ENCODE measurements at places on chromosomes 1 and 21.

- DNase-seq = no peak
Observed at GRCh38 chr1:36835017-36835695, 199.2 kb downstream of the GRIK3 start.

DNA sequence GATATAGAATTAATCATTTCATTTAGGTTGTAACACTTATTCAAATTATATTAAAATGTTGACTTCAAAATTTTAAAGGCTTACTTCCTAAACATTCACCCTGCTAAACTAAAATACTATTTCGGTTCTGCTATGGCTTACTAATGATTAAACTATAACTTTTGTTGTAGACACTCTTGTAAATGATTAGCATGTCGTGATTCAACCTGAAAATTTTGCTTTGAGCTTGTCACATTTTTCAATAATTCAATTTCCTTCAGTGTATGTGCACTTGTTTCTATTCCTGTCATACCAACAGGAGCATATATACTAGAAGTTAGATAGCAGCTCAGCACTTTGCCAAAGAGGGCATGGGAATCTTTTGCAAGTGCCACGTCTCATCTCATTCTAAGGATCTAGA, 1018.8 kb downstream of the AMY1C start:
- no peak for DNase-seq

- no peak for DNase-seq
Observed at GRCh38 chr1:235858766-235859165, 7.9 kb downstream of the LYST start.

DNA sequence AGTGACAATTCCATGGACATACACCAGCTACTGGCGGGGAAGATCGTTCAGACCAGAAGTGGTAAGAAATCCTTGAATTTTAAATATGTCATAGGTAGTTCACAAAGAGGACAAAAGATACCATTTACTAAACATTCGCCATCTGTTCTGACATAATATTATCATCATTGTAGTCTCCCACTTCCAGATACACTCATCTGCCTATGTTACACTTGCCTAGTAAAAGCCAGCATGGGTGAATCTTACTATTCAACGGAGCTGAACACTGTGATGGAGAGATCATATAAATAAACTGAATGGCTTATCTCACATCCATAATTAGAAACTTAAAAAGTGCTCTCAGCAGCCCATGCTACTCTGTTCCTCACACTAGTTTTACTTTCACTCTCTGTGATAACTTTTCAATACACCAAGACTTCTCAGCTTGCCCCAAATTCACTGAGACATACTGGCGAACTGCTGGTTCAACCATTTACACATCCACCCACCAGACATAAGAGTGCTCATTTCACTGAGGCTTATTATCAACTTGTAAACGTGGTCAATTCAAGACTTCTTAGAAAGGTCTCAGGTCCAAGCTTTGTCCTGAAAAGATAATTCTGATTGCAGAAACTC, 463 bp upstream of the PRRC2C start:
- no peak for DNase-seq

GRCh38 chr1:34590211-34590623, 164.6 kb upstream of the GJB5 start:
- DNase-seq = peak; percentile 29

DNA sequence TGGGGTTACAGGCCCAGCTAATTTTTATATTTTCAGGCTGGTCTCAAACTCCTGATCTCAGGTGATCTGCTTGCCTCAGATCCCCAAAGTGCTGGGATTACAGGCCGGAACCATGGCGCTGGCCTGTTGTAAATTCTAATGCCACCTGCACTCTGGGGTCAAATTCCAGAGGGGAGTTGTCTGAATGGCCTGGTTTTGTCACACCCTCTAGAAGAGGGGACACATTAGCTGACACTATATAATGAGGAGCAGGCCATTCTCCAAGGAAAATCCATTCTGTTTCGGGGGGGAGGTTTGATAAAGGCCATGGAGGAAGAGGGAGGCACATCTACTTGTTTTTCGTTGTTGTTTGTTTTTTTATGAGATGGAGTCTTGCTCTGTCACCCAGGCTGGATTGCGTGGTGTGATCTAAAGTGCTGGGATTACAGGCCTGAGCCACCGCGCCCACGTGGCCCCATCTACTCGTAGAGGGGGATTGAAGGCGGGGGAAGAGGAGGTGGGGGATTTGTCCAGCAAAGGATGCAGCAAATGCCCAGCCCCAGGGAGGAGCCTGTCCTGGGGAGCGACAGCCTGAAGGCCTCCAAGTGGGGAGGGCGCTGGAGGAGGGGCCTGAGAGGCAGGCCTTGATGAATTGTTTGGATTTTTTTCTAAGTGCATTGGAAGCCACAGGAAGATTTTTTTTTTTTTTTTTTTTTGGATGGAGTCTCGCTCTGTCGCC, 78.4 kb upstream of the SLC45A1 start:
- DNase-seq = no peak

- DNase-seq = no peak
Observed at GRCh38 chr1:160261556-160261892, 825 bp downstream of the DCAF8 start.

DNA sequence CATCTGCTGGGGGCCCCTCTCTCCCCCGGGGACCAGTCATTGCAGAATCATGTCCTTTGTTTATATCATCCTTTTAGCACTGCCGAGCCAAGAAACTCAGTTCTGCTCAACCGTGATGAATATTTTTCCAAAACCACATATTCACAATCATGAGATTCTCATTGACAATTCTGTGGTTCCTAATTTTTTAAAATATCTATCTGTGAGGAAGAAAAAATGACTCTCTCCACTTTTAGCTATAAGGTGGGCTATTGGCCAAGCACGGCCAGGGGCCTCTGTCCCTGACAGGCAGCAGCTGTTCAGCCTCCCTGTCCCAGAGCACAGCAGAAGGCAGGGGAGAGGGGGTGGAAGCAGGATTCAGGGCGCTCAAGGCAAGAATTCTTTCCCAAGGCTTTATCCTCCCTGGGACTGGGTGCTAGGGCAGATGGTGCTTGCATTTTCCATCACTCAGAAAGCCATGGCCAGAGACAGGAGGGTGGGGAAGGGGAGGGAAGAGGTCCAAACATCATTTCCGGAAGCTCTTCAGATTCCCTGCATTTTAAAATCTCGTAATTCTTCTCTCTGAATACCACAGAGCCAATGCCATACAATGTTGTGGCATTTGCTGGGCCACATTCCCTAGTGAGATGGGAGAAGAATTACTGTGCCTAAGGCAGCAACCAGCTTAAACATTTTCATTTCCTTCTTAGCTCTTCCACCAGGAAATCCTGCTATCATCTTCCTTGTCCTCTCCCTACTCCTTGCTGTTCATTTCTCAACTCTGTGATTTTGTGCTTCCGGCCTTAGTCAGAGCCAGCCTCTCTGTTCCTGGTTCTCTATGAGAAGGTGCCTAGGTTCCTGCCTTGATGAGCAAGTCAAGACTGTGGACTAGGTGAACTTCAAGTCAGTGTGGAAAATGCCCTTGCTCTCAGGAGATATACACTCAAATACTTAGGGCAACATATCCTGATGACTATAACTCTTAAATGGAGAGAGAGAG, 60.3 kb downstream of the KCNJ6 start:
- no peak for DNase-seq

DNA sequence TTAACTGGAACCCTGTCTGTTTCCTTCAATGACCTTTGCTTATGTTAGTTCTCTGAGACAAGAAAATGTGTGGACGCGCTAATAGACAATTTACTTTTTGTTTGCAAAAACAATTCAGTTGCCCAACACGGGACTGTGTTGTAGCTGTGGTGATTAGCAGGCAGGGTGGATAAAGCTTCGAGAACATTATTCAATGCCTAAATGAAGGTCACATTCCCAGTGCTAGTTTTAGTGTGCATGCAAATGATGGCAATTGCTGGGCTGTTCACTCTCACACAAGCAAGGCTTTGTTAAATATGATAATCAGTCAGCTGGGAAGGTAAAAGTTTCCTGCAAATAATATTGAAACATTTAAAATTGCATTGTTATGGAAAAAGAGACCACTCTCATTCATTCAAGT, 188.4 kb downstream of the BACH1 start:
- DNase-seq = no peak

DNA sequence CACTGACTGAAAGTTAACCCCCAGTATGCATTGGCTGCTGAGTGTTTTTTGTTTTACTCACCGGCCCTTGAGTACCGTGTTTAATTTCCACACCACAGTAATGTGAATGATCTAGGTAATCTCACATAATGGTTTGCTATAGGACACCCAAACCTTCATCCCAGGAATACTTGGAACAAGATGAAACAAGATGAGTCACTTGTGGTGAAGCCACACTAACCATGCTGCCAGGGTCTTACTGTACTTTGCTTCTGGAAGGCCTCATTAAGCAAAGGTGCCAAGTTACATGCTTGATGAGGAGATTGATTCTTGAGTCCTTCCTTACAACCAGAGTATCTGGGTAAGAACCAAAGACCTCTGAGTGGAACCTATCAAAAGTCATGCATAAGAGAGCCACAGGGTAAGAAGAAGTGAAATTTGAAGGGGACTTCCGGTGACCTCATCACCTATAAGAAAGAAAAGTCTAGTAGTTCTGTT, 163.3 kb downstream of the NRIP1 start:
- DNase-seq = no peak

GRCh38 chr1:214514032-214514818, 37.2 kb downstream of the PTPN14 start:
- peak; percentile 6 for DNase-seq

GRCh38 chr1:110647254-110647891, 27.4 kb downstream of the KCNA3 start:
- DNase-seq = no peak

GRCh38 chr1:99850459-99851291, 514 bp downstream of the AGL start:
- DNase-seq = no peak

GRCh38 chr1:50421366-50421748, 1.9 kb downstream of the DMRTA2 start:
- DNase-seq = no peak

GRCh38 chr1:34714386-34714785, 40.5 kb upstream of the GJB5 start:
- DNase-seq = no peak

- no peak for DNase-seq
Observed at GRCh38 chr1:30754684-30755171, 2.8 kb downstream of the LAPTM5 start.

DNA sequence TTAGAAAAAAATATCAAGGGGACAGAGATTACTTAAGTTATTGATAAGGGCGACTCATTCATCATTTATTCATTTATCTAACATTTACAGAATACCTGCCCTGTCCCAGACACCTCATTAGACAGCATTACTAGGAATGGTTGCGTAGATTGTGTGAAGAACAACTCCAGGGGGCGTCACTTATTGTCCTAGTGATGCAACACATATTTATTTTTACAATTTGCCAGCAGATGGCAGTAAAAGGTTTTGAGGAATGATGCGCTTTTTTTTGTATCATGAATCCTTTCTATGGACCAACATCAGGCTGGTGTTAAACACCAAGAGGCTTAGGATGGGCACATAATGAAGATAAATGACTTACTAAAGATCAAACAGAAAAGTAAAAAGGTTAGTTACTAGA, 5.5 kb downstream of the NCAM2 start:
- no peak for DNase-seq

DNA sequence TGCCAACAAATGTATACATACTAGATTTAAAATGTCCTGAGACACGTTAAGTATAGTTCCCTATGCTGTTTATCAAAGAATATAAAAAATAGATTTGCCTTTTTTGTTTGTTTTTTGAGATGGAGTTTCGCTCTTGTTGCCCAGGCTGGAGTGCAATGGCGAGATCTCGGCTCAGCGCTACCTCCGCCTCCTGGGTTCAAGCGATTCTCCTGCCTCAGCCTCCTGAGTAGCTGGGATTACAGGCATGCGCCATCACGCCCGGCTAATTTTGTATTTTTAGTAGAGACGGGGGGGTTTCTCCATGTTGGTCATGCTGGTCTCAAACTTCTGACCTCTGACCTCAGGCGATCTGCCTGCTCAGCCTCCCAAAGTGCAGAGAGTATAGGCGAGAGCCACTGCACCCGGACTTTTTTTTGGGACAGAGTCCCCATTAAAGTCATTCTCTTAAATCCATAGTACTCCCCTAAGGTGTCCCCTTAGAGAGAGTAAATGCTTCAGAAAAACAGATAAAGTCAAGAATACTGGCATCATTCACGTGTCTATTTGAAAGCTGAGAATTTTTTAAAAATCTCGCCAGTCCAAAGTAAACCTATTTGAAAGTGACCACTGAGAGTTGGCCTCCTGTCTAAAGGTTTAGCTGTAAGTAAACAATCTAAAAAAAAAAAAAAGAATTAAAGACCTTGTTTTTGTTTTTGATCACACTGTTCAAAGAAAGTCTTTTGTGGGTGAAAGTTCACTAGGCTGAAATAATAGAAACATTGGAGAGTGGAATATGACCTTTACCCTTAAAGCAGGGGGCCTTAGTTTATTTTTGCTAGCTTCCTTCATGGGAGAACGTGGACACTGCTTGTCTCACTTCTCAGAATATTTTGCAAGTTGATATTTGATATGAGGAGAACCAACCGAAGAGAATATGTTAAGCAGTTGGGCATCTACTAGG, 48.0 kb upstream of the SLC16A1 start:
- no peak for DNase-seq

DNA sequence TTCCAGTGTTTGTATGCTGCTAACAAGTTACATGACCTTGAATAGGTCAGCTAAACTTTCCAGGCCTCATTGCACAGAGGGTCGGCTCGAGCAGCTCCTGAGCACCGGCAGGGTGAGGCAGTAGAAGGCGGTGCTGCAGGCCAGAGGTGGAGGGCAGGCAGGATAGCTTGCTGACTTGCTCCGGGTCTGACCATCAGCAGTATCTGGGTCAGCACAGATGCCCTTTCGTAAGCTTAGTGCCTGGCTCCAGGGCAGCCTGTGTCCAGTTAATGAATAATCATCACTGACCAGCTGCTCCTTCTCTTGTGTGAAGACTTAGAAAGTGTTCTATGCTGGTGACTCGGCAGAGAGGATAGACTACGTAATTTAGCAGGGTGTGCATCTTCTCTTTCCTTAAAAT, 6.9 kb downstream of the MAPKAPK2 start:
- no peak for DNase-seq

DNA sequence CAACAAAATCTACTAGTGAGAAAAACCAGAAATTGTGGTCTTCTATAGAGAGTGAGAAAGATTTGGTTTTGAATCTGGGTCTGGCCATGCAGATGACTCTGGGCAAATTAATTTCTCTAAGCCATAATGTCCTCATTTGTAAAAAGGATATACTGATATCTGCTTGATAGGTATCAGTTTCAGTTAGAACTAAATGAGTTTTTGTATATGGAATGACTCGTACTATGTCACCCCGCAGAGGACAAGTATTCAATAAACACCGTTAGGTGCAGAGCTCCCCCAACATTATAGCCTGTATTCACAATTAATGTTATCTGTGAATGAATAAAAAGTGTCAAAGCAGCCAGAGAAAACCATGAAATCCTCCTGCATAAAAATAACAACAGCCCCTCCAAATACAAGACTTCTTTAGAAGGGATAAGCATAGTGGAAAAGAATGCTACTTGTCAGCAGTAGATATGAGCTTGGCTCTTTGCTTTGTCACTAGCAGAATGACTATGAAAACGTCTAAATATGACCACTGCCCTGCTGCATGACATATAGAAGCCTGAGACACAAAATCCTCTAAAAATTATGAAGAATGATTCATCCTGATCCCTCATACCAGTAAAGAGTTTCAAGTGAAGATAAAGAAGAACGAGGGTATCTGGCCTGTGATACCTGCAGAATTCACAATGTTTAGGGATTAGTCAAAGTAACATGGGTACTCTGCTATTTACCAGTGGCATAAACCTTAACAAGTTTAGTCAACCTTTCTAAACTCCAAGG, 17.8 kb downstream of the SCAF4 start:
- DNase-seq = no peak

GRCh38 chr1:2136386-2137235, 58.0 kb downstream of the FAAP20 start:
- no peak for DNase-seq

GRCh38 chr1:27145934-27146354, 9.0 kb downstream of the SLC9A1 start:
- DNase-seq = peak; percentile 42

Data from T1000 (cell line).